ENCODE measurements at places on chromosomes 2 and 18.

GRCh38 chr2:82591718-82592117 lies 1867.4 kb downstream of the SUCLG1 start:
- no peak for DNase-seq

- no peak for DNase-seq
These were observed 56.3 kb upstream of the HPCAL1 start for GRCh38 chr2:10246370-10246769.

DNA sequence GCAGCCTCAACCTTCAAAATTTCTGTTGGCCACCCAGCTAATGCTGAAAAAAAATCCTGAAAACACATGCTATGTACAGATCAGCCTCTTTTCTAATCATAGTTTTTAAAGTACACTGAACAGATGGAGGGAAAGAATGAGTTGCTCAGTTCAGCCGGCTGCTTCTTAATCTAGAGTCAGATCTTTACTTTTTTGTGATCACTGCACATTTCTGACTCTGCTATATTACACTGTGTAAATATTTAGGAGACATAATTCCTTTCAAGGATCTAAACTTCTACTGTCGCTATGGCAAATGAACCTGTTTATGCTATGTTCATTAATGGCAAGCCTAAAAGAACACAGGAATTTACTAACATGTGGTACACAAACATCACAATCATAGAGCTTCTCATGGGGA lies 114.2 kb downstream of the SRBD1 start:
- no peak for DNase-seq

DNA sequence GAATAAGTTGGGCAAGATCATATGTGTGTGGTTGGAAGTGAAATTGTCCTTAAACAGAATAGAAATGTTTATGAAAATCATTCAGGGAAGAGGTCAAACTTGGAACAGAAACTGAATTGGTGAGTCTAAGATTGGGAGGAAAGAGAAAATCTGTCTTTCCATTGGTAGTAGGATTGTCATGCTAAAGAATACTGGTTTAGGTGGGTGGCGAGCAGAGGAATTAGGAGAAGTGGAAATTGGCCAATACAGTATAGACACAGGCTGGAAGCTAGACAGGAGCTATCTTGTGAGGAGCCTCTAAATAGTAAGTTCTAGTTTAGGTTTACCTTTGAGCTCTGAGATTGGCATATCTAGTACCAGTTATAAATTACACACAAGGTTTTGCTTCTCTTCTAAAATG lies 80.9 kb upstream of the KYNU start:
- DNase-seq, result no peak

GRCh38 chr18:2337552-2338141 lies 233.7 kb downstream of the METTL4 start:
- DNase-seq, result peak; percentile 15

- DNase-seq, result no peak
These were observed 33.6 kb downstream of the B3GNT7 start for GRCh38 chr2:231429152-231429551.

DNA sequence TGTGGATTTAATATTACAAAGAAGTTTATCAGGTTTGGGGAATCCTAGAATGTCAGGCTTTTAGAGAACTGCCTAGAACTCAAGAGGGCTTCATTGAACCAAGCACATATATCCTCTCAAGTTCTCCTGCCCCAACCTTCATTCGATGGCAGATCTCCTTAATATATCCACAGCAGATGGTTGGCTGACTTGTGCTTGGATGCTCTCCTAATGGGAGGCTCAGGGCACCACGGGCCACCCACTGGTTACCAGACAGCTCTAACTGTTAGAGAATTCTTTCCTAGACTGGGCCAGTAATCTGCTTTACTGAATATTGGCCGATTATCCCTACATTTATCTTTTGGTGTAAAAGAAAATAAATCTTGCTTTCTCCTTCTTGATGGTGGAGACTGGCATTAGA lies 87.2 kb upstream of the ATP8B1 start:
- DNase-seq, result no peak

DNA sequence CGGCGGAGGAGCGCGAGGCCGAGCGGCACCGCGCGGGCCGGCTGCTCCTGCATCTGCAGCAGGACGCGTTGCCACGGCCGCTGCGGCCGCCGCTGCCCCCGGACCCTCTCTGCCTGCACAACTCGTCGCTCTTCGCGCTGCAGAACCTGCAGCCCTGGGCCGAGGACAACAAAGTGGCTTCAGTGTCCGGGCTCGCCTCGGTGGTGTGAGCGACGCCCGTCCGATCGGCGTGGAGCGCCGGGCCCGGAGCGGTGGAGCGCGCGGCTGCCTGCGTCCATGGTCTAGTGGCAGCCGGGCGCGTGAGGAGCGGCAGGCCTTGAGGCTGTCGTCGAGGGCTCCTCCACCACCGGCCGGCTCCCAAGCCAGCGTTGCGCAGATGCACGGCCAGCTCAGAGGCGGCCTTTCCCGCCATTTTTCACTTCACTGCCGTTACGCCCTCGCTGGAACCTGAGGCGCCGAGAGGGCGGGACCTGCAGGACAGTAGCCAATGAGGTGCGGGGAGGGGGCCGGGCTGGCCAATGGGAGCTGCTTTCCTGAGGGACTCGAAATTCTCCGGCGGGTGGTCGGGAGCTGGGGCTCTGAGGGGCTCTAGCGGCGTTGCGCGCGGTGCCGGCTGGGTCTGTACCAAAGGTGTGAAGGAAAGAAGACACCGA lies 1.9 kb downstream of the TLX2 start:
- no peak for DNase-seq

All from KBM-7 (cell line).